Thyroid gland (tissue), 4 donors: ENCODE measurements at places on chromosomes 5 and 9. TPM values are rescaled to one million over a fixed set of nuclear protein-coding genes. Genes with fewer than 3 reads are reported as not detected.

BTNL8 gene
- total RNA-seq, result 0.89 TPM

C9orf85 gene
- 11.7 TPM for total RNA-seq

SLC36A3 gene
- not detected for total RNA-seq

GRCh38 chr5:94841598-94842322, 223.3 kb downstream of the SLF1 start:
- H3K36me3 ChIP-seq, result no peaks in the 10 kb centered on the region
- DNase-seq, result no peak
- no peak overlapping the region for H3K4me3 ChIP-seq
- no peak overlapping the region for H3K27ac ChIP-seq
- H3K4me1 ChIP-seq, result no peaks in the 10 kb centered on the region
- no peaks in the 10 kb centered on the region for H3K27me3 ChIP-seq

DNA sequence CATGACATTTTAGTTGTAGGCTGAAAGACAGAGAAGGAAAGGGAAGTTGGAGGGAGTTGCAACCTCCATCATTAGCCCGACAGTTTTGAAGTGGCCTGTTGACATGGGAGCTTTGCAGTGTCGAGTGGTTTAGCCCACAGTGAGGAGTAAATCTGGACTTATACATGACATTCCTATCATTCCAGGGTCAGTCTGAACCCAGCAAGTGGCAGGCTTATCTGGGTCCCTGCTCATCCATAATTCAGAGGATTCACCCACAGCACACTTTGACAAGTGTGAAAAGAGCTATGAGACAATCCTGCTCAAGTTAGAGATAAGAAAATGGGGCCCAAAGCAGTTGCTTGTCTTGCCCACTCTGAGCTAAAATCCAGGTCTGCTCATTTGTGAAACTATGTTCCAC, 8.4 kb upstream of the TNC start:
- no peaks in the 10 kb centered on the region for H3K27me3 ChIP-seq
- no peak overlapping the region for H3K27ac ChIP-seq
- no peaks in the 10 kb centered on the region for H3K4me1 ChIP-seq
- H3K36me3 ChIP-seq, result no peaks in the 10 kb centered on the region
- DNase-seq, result no peak

GRCh38 chr5:102600964-102601363, 102.2 kb upstream of the SLCO6A1 start:
- no peaks in the 10 kb centered on the region for H3K27me3 ChIP-seq
- no peak for DNase-seq
- H3K4me3 ChIP-seq, result no peak overlapping the region
- no peaks in the 10 kb centered on the region for H3K36me3 ChIP-seq
- H3K4me1 ChIP-seq, result no peaks in the 10 kb centered on the region

GRCh38 chr5:116084287-116084691, 536 bp upstream of the COMMD10 start:
- peak; percentile 47 for DNase-seq
- no peaks in the 10 kb centered on the region for H3K27me3 ChIP-seq
- H3K4me1 ChIP-seq, result no peaks in the 10 kb centered on the region
- H3K4me3 ChIP-seq, result no peak overlapping the region
- H3K36me3 ChIP-seq, result no peaks in the 10 kb centered on the region

GRCh38 chr9:133916159-133916541, 76.0 kb downstream of the VAV2 start:
- no peak overlapping the region for H3K4me3 ChIP-seq
- no peak for DNase-seq
- H3K27me3 ChIP-seq, result no peaks in the 10 kb centered on the region
- H3K36me3 ChIP-seq, result no peaks in the 10 kb centered on the region

DNA sequence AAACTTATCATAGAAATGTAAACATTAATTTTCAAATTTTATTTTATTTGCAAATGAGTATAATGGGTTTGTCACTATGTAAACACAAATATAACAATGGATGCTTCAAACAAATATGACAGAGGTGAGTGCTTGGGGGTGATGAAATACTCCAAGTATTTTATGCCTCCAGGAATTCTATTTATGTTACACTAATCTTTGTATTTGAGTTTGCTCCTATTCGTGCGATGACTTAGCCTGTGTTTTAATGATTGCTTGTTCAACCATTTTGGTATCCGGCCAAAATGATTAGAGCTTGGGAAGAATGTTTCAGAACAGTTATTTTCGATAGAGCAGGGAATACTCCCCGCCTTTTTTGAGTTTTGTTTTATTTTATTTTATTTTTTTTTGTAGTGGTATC, 5.0 kb downstream of the DMRT2 start:
- peaks cover 9% of the 10 kb centered on the region for H3K4me1 ChIP-seq
- DNase-seq, result no peak
- peaks cover 50% of the 10 kb centered on the region for H3K27me3 ChIP-seq
- no peaks in the 10 kb centered on the region for H3K36me3 ChIP-seq
- no peak overlapping the region for H3K4me3 ChIP-seq
- H3K27ac ChIP-seq, result no peak overlapping the region

GRCh38 chr5:4777435-4777834, 362.7 kb upstream of the ADAMTS16 start:
- H3K27ac ChIP-seq, result no peak overlapping the region
- no peaks in the 10 kb centered on the region for H3K27me3 ChIP-seq
- no peaks in the 10 kb centered on the region for H3K36me3 ChIP-seq
- DNase-seq, result no peak
- H3K4me3 ChIP-seq, result no peak overlapping the region
- no peaks in the 10 kb centered on the region for H3K4me1 ChIP-seq

- no peaks in the 10 kb centered on the region for H3K4me1 ChIP-seq
- no peak overlapping the region for H3K27ac ChIP-seq
- H3K36me3 ChIP-seq, result no peaks in the 10 kb centered on the region
- H3K4me3 ChIP-seq, result no peak overlapping the region
- H3K27me3 ChIP-seq, result no peaks in the 10 kb centered on the region
Measured at GRCh38 chr9:19510907-19511306, 102.1 kb downstream of the ACER2 start.

GRCh38 chr9:103025796-103026195, 30.7 kb downstream of the CYLC2 start:
- no peaks in the 10 kb centered on the region for H3K4me1 ChIP-seq
- no peaks in the 10 kb centered on the region for H3K36me3 ChIP-seq
- no peaks in the 10 kb centered on the region for H3K27me3 ChIP-seq
- DNase-seq, result no peak
- no peak overlapping the region for H3K27ac ChIP-seq

DNA sequence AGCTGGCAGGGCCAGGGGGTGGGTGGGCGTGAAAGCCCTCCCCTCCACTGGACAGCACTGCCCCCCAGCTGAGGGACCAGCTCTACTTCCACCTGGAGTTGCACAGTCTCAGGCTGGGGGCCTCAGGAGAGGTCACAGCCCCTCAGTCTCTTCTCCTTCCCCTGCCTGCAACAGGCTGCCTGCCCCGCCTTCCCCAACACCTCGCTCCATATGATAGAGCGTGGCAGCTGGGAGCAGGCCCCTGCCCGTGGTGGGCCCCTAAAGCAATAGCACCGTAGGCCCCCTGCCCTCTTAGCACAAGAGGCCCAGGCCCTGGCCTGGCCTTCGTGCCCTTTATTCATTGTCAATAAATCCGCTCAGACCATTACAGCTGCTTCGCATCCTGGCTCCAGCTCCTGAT, 3.9 kb downstream of the RELL2 start:
- H3K4me3 ChIP-seq, result no peak overlapping the region
- no peaks in the 10 kb centered on the region for H3K27me3 ChIP-seq
- H3K36me3 ChIP-seq, result peaks cover 2% of the 10 kb centered on the region
- H3K4me1 ChIP-seq, result peaks cover 17% of the 10 kb centered on the region

- H3K27ac ChIP-seq, result no peak overlapping the region
- H3K36me3 ChIP-seq, result no peaks in the 10 kb centered on the region
- no peak overlapping the region for H3K4me3 ChIP-seq
- H3K4me1 ChIP-seq, result no peaks in the 10 kb centered on the region
- H3K27me3 ChIP-seq, result no peaks in the 10 kb centered on the region
Measured at GRCh38 chr9:116345817-116346216, 192.2 kb downstream of the PAPPA start.

DNA sequence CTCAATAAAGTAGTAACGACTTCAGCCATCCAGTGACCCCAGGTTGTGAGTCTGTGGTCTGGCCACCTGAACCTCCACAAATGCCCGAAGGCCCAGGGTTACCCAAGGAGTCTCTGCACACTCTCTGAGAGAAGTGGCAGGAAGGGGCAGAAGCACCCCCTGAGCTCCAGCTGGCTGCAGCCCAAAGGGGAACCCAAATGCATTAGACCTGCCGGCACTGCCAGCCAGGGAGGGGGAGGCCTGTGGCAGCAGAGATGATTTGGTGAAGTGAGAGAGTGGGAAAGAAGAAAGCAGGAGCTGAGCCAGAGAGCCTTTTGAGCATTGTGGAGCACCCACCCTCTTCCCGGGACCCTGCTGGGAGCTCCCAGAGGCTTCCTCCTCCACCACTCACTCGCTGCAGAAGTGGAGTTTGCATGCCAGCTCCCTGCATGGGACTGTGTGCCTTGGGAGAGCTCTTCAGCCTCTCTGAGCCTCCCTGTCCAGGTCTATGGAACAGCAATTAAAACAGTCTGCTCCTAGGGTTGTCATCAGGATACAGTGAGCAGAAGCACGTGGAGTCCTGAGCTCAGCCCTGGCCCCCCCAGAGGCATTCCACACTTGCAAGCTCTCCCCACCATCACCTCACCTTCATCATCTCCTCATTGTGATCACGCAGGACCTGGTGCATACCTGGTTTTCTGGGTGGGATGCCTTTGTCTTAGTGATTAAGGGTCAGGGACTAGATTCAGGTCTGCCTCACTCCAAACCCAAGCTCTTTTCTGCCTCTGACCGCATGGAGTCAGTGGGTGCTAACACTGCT, 13.8 kb upstream of the ANGPTL2 start:
- H3K4me3 ChIP-seq, result no peak overlapping the region
- DNase-seq, result no peak
- no peaks in the 10 kb centered on the region for H3K36me3 ChIP-seq
- H3K27ac ChIP-seq, result no peak overlapping the region
- peaks cover 42% of the 10 kb centered on the region for H3K4me1 ChIP-seq

DNA sequence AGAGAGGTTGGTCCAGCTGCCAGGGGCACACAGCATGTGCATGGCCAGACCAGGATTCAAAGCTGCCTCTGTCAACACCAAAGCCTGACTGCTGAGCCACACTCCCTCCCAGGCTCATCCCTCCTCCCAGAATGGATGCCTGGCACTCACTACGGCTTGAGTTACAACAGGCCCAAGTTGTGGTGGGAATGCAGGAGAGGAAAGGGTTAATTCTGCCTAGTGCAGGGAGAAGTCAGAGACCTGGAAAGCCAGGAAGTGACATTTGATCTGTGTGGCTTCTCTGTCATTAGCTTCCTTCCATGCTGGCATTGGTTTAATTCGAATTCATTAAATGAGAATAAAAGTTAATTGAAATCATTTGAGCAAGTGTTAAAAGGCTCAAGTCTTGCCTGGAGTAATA, 150.0 kb downstream of the NSG2 start:
- H3K4me1 ChIP-seq, result no peaks in the 10 kb centered on the region
- H3K27ac ChIP-seq, result no peak overlapping the region
- H3K27me3 ChIP-seq, result no peaks in the 10 kb centered on the region
- no peaks in the 10 kb centered on the region for H3K36me3 ChIP-seq
- no peak for DNase-seq
